ENCODE measurements at places on chromosomes 3 and 15. TPM values are rescaled to one million over a fixed set of nuclear protein-coding genes. Genes with fewer than 3 reads are reported as not detected.

TSEN2 gene
- 13.8 TPM for polyA plus RNA-seq

MEIS2 gene
- polyA plus RNA-seq: not detected

NPAP1 gene
- polyA plus RNA-seq: not detected

GOLGA6L6 gene
- polyA plus RNA-seq: not detected

CFAP100 gene
- not detected for polyA plus RNA-seq

DAZL gene
- not detected for polyA plus RNA-seq

HDC gene
- polyA plus RNA-seq: not detected

All from immature natural killer cell (primary cell).